ENCODE measurements at places on chromosomes 7 and 10. TPM values are rescaled to one million over a fixed set of nuclear protein-coding genes. Genes with fewer than 3 reads are reported as not detected.

Gene CDC14C
- total RNA-seq: not detected

Gene MRM2
- total RNA-seq: 12.1 TPM

Gene GIMAP5
- total RNA-seq: 42.8 TPM

Gene MLLT10
- 60.6 TPM for total RNA-seq

Gene NUTM2E
- not detected for total RNA-seq

Gene OR2A7
- total RNA-seq: under 0.01 TPM

Gene PLCE1
- total RNA-seq: under 0.01 TPM

Gene NYAP1
- total RNA-seq: 2.2 TPM

Gene HDAC9
- 1.8 TPM for total RNA-seq

Gene AOAH
- not detected for total RNA-seq

Gene FFAR4
- total RNA-seq: not detected

Gene PDK4
- total RNA-seq: 4.2 TPM

Gene GDF10
- not detected for total RNA-seq

Gene SPAG6
- not detected for total RNA-seq

Gene EPHA1
- total RNA-seq: not detected

Gene ABI1
- 28.1 TPM for total RNA-seq

Gene HKDC1
- 0.19 TPM for total RNA-seq

Gene ASB15
- not detected for total RNA-seq

Gene LMTK2
- total RNA-seq: 8.0 TPM

Gene SAP25
- not detected for total RNA-seq

Gene CDHR1
- not detected for total RNA-seq

Gene CDNF
- 0.47 TPM for total RNA-seq

Gene KAZALD1
- 1.7 TPM for total RNA-seq

Gene ICA1
- total RNA-seq: 29.2 TPM

Gene PRRT4
- total RNA-seq: not detected

Gene SEMA3E
- 0.28 TPM for total RNA-seq

Gene PAPOLB
- total RNA-seq: under 0.01 TPM

Gene UTF1
- not detected for total RNA-seq

Gene ZPBP
- not detected for total RNA-seq

Gene BRAT1
- 21.1 TPM for total RNA-seq

Gene GRM8
- total RNA-seq: 0.09 TPM

Gene TRPV5
- not detected for total RNA-seq

Gene BTBD16
- total RNA-seq: 0.09 TPM

Gene MUC3A
- under 0.01 TPM for total RNA-seq

Gene SRI
- total RNA-seq: 152 TPM

Gene HOXA11
- 0.09 TPM for total RNA-seq

Gene RBM20
- 0.27 TPM for total RNA-seq

Gene OR2A42
- total RNA-seq: 0.09 TPM

Gene MAT1A
- total RNA-seq: not detected

All from endothelial cell of coronary artery (primary cell).